ENCODE measurements at places on chromosomes 4 and X. TPM values are rescaled to one million over a fixed set of nuclear protein-coding genes. Genes with fewer than 3 reads are reported as not detected.

- no peak for DNase-seq
These were observed 118.4 kb downstream of the APBB2 start for GRCh38 chr4:41095973-41096372.

GRCh38 chr4:99135541-99136162 lies 8.4 kb downstream of the ADH4 start:
- DNase-seq: no peak

GRCh38 chr4:130563889-130564418 lies 1468.0 kb downstream of the C4orf33 start:
- no peak for DNase-seq

- DNase-seq: no peak
These were observed 197.0 kb downstream of the CAMK2D start for GRCh38 chr4:113564493-113564892.

DNA sequence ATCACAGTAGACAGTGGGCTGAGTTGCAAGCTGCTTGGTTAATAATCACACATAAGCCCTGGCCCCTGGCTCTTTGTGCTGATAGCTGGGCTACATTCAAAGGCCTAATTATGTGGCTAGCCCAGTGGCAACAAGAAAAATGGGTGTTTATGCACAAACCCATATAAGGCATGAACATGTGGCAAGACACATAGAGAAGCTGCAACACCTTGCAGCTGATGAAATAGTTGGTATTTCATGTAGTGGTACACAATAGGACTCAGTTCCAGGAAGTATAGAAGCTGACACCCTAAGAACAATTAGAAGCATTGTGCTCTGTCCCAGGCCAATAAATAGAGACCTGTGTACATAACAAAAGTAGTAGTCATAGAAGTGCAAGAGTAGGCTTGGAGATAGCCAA lies 14.6 kb upstream of the ZNF630 start:
- DNase-seq: no peak

- DNase-seq: peak; percentile 61
These were observed 73.0 kb downstream of the AFF1 start for GRCh38 chr4:87007528-87008446.

DNA sequence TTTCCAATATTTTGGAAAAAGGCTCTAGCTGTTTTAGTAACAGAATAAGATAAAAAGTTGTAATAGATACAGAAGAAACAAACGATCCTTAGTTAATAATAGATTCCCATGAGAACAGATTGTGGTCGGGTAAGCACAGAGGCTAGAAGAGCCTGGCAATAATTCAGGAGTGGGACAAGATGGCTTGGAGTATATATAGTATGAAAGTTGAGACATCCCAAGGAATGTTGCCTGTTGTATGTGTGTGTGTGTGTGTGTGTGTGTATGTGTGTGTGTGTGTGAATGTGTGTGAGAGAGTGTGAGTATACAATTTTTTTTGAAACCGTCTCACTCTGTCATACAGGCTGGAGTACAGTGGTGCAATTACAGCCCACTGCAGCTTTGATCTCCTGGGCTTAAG lies 150.7 kb downstream of the PDGFC start:
- DNase-seq: no peak

- peak; percentile 37 for DNase-seq
These were observed 436.8 kb upstream of the SPANXN1 start for GRCh38 chrX:144810539-144810938.

GRCh38 chr4:8332891-8333331 lies 63.4 kb downstream of the HTRA3 start:
- no peak for DNase-seq

DNA sequence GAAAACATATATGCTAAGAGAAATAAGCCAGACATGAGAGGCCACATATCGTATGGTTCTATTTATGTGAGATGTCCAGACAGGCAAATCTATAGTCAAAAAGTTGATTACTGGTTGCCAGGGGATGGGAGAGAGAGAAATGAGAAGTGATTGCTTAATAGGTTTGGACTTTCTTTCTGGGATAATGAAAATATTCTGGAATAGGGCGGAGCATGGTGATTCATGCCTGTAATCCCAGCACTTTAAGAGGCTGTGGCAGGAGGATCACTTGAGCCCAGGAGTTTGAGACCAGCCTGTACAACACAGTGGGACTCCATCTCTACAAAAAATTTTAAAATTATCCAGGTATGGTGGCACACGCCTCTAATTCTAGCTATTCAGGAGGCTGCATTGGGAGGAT lies 22.4 kb downstream of the RBM47 start:
- DNase-seq: no peak

Gene HTR2C
- not detected for polyA plus RNA-seq

All from lung (tissue), 17 donors.